ENCODE measurements at places on chromosomes 3 and 15.
A peak's percentile ranks its signal among the peaks of the same experiment; 100 is the strongest.

GRCh38 chr15:76338486-76339304 is 2.1 kb downstream of the ISL2 start:
- DNase-seq, result no peak

GRCh38 chr3:20194793-20195460 is 8.9 kb upstream of the SGO1 start:
- DNase-seq, result no peak

DNA sequence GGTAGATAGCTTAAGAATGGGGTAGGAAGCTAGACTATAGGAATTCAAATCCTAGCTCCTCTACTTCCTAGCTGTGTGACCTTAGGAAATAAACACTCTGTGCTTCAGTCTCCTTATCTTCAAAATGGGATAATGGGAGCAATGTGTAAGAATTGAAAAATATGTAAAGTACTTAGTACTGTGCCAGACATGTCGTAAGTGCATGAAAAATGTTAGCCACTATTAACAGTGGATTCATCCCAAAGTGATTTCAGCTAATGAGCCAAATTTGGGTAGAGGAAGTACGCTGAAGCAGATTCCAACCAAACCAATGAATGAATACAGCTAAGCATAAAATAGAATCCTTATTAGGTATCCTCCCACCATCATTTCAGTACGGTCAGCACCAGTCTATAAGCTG is 192.1 kb downstream of the RORA start:
- DNase-seq, result no peak

DNA sequence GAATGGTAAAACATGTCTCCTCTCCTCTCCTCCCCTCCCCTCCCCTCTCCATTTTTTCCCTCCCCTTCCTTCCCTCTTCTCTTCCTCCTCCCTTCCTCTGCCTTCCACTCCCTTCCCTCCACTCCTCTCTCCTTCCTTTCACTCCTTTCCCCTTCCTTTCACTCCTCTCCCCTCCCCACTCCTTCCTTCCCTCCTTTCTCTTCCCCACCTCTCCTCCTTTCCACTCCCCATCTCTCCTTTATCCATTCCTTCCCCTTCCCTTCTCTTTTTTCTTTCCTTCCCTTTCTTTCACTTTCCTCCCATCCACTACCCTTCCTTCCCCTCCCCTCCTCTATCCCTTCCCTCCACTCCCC is 621.9 kb downstream of the AGBL1 start:
- DNase-seq, result no peak

DNA sequence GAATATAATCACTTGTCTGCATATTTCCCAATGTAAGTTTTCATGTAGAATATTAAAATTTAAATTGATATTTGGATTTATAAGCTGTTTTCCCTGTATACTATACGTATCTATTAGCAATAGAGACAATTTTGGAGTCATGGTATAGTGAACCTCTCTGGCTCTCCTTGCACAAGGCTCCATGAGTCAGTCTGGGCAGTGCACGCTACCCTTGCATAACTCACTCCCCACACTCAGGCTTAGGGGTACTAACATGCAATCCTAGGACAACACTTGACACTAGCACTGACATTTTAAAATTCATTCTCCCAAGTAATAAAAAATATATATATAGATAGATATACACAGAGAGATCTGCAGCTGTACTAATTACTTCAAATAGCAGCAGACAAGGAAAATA is 39.2 kb downstream of the SLC24A1 start:
- DNase-seq, result no peak

- no peak for DNase-seq
Observed at GRCh38 chr3:34669490-34669889, 871.1 kb downstream of the PDCD6IP start.

DNA sequence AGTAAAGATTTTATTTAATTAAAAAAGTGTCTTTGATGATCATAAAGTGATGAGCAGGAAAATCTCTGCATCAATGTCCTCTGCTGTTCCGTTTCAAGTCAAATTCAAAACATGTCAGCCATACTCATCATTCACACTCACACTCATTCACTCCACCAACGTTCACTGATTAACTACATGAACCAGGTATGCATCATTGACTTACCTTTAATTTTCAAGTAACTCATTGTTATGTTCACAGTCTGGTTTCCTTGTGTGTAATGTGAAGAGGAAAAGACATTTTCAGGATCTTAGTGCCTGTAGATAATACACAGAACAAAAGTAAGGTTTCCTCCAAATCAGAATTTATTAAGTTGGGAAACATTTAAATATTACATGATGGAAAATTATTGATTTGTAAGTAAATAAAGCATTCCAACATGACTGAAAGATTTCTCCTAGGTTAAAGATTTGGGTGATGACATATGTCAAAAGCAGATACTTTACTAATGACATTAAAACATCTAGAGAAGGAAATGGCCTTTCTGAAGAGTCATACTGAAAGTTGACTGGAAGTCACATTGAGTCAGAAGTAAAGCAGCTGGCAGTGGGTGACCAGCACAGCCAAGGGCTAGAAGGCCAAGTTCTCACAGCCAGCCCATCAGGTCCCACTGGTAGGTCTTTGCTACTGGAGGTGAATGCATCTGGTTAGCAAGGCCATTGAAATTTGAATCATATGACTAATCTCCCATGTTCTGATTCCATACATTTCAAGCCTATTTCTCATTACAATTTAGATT is 251.9 kb downstream of the CDIN1 start:
- DNase-seq, result no peak

DNA sequence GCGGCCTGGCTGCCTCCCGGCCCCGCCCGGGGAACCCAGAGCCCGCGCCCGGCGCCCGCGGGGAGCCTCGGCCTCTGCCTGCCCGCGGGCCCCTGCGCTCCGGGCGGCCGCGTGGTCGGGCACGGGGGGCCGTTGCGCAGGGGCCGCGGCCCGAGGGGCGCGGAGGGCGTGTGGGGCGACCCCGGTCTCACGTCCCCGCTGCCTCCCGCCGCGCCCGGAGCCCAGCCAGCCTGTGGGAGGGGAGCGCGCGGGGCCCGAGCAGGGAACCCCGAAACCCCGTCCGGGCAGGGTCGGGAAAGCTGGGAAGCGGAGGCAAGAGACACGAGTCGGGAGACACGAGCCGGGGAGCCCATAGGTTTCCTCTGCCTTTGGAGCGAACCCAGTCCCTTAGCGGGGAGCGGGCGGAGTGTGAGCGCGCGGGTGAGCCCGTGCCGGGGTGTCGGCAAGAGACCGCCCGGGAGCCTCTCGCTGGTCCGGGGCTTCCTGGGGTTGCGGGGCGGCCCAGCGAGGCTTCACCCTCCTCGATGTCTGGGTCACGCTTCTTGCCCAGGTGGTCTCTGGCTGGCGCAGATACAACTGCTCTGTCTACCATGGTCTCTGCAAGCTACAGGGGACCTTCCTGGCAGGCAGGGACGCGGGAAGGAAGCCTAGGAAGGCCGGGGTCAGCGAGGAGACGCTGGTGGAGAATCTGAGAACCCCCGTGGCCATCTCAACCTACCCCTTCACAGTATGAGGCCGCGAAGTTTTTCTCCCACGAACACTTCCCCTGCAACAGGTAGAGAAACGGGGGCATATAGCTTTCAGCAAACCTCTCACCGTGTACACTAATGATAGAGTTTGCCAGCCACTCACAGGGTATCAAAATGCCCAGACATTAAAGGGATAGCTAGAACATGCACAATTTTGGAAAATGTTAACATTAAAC is 586 bp downstream of the LRRK1 start:
- DNase-seq, result no peak

DNA sequence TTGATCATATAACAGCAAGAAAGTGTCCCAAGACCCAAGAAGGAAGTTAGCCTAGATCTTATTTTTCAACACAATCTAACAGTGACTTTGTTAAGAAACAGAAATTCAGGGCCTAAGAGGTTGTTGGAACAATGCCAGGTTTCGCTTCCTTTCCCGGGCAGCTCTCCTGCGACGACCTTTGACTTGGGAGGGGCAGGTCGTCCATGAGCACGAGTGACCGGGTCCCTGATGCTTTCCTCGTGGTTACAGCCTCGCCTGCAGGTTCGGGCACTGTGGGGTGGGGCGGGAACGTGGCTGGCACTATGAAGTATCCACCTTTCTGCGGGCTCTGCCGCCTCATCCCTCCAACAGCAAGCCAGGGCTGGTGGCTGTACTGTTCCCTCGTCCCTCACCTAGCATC is 90.1 kb upstream of the RGMA start:
- DNase-seq, result no peak

- DNase-seq, result peak; percentile 70
Observed at GRCh38 chr3:122942937-122943827, 84.4 kb downstream of the SEMA5B start.

DNA sequence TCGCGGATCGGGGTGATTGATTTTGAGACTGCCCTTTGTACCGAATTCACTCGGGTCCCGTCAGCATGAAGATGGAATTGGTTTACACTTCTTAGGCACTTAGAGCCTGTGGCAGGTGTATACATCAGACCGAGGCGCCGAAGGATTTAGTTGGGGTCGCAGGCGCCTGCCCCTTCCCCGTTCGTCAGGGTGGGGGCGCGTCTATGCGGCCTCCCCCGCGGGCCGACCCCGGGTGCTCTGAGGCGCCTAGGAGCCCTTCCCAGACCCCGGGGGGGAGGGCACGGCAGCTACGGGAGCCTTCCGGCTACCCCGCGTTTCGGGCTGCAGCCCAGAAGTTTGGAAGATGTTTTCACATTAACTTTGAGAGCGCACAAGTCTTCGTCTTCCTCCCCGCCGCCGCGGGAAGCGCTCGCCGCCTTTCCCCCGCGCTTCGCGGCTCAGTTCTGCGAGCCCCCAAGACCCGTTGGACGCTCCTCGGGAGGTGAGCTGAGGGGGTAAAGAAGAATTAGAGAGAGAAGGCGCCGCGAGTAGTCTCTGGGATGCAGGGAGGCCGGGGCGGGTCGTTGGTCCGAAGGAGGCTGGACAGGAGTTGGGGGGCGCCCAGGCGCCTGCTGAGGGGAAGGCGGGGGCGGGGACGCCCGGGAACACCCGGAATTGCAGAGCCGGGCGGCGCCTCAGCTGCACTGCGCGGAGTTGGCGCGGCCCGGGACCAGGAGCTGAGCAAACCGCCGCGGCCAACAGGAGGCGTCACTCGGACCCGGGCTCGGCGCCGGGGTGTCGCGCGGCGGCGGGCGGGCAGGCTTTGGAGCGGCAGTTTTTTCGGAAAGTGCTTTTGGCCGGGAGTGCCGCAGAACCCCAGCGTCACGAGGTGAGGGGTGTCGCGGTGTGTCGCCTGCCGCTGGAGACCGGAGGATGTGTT is 780 bp downstream of the TIPARP start:
- peak; percentile 63 for DNase-seq

- DNase-seq, result no peak
Observed at GRCh38 chr15:70438776-70439175, 324.6 kb downstream of the UACA start.

All from NT2/D1 (cell line).